Stimulated activated CD4-positive, alpha-beta T cell treated with anti-CD3 and anti-CD28 coated beads, TNF-alpha, amount 100 ng/mL, for 24 hours (primary cell): ENCODE measurements at places on chromosomes 5 and 9.

GRCh38 chr5:71482132-71482531, 26.7 kb downstream of the BDP1 start:
- DNase-seq = no peak

DNA sequence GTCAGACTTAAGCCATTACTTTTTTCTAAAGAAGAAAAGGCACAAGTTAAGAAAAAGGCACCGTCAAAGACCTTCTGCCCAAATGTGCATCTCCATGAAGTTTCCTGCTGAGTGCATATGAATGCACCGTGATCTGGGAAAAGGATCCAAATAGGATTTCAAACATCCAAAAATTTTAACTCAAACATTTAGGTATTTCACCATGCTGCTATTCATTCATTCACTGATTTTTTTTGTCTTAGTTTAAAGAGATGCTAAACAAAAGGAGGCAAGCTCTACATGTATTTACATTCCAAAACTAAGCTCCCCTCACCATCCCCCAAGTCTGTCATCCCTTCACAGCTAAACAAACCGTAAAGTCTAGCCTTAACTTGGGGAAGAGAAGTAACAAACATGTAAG, 291.9 kb downstream of the ARL15 start:
- no peak for DNase-seq

GRCh38 chr5:116451905-116452450, 122.6 kb downstream of the SEMA6A start:
- DNase-seq = no peak

DNA sequence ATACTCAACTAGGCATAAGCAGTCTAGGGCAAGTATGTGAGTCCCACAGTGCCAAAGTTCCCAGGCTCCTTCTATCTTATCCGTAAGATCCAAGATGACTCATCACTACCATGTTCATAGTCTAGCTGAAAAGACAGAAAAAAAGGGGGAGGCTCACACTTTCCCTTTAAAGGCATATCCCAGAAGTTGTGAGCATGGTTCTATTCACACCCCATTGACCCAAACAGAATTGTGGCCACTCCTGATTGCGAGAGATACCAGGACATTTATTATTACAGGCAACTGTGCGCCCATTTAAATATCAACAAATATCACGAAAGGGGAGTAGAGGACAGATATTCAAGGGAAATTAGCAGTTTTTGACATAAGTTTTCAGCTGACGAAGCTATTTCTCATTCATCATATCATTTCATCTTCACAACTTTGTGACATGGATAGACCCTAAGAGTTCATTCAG, 8.1 kb upstream of the PFDN1 start:
- no peak for DNase-seq

GRCh38 chr9:18707061-18707461, 233.1 kb downstream of the ADAMTSL1 start:
- no peak for DNase-seq
